Spinal cord (tissue), 10 donors: ENCODE measurements at places on chromosomes 5 and 9.

DNA sequence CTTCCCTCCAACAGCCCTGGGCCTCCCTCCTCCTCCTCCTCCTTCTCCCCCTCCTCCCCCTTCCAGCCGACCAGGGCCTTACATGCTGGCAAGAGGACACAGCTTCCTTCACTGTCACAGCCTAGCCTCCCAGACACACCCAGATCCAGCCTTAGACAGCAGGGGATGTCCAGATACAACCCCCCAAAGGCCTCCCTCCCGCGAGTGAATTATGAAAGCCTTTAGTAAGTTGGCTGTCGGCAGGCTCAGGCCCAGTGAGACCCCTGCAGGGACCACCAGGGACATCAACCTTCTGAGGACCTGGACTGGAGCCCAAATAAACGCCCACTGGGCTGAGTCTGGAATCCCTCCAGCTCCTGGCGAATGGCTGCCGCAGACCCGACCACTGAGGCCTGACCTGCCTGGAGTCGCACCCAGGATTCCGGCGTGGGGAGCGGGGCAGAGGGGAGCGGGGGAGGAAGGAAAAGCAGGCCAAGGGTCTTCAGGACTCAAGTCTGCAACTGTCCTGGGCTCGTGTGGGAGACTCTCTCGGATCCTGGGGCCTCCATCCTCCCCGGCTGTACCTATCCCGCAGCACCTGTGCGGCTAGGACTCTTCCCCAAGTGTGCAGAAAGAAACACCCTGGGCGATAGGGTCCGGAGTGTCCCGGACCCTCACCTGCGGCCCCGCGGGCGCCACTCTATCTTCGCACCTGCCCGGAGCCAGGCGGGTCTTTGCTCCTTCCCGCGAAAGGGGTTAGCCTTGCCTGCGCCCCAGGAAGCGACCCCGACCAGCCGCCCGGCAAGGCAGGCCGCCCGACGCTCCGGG is 705 bp downstream of the SEPTIN8 start:
- DNase-seq, result no peak

DNA sequence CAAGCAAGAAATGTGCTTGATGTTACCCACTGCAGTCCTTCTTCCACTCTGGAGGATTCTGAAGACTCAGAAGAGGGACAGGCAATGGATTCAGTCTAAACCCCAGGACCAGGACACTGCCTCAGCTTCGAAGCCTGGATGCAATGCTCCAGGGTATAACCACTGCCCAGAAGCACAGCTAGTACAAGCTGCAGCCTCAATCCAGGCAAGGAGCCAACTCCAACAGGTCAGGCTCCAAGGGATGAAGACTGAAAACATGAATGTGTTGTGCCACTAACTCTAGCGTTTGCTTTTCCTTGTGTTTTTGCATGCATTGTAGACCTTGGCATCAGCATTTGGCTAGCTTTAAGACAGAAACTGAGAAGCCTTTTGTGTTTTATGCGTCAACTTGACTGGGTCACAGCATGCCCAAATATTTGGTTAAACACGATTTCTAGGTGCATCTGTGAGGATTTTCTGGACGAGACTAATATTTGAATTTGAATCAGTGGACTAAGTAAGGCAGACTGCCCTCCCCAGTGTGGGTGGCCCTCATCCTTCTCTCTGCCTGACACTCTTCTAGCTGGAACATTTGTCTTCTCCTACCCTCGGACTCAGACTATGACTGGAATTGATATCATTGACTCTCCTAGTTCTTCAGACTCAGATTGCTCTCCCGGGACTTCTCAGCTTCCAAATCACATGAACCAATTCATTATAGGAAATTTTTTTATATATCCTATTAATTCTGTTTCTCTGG is 20.5 kb upstream of the GPX3 start:
- no peak for DNase-seq

- no peak for DNase-seq
Observed at GRCh38 chr5:149915392-149916260, 29.0 kb downstream of the PDE6A start.

GRCh38 chr9:127223266-127223665 is 41.3 kb upstream of the GARNL3 start:
- no peak for DNase-seq

DNA sequence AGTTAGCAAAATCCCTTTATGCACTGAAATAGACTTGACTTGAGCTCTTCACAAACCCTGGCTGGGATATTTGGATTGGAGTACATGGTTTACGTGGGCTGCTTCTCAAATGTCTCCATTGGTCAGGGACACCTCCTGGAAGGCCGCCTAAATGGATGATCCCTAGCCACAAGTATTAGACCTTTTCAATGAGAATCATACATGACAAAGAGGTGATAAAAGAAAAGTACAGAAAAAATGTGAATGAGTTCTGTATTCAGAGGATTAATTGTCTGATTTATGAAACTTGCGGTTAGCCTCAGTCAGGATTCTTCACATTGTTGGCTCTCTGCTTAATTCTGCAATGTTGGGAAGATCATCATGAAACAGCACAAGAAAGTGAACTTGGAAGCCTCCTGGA is 752.8 kb upstream of the ADAMTS16 start:
- DNase-seq, result no peak

DNA sequence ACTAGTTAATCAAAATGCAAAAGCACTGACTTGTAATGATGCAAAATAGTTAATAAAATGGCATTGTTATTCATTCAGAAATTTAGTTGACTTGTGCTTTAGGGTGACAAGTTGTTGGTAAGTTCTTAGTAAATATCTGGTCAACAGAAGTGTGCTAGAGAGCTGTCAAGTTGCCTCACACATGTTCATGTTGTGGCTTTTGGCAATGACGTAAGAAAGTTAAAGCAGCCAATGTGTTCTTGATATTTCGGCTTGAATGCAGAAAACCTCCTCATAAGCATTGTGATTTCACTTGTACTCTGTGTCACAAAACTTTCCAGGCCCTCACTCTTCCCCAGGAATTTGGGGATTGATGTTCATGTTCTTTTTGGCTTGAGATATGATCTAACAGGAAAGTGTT is 626.7 kb downstream of the PRR16 start:
- no peak for DNase-seq

DNA sequence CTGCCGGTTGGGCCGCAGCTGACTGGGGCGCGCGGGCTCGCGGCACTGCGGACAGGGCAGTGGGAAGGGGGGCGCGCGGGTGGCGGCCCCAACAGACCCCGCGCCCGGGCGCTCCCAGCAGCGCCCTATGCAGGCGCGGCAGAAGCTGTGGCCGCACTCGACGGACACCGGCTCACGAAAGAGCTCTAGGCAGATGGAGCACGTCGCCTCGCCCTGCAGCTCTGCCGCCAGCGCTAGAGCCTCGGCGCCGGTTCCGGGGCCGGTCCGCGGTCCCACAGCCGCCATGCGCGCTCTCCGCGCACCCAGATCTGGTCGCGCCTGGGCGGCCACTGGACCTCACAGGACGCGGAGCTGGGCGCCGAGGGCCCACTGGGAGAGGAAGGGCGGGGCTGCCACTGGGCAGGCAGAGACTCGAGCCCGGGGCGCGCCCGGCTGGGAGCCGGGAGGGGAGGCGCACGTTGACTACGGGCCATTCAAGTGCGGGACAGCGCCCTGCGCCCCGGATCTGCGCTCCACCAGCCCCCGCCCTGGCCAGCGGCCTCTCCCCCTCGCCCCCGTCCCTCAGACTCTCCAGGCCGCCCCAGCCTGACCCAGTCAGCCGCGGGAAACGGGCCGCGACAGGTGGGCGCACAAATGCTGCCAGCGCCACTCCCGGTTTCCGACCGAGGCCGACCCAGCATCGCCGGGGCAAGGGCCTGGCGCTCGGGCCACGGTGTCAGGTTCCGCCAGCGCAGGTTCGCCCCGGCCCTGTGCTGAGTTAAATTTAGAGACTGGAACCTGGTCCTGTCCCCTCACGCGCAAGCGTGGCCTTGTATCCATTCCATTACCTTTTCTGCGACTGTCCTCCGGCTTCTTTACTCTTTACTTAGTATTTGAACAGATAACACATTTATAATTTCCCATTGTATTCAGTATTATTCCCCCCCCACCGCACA is at the start of gene TRIM7:
TSS of gene TRIM7 (minus strand) at position 371 of the 935 bp plus-strand sequence. CDS start at position 285, 86 bp downstream.
- DNase-seq, result no peak

DNA sequence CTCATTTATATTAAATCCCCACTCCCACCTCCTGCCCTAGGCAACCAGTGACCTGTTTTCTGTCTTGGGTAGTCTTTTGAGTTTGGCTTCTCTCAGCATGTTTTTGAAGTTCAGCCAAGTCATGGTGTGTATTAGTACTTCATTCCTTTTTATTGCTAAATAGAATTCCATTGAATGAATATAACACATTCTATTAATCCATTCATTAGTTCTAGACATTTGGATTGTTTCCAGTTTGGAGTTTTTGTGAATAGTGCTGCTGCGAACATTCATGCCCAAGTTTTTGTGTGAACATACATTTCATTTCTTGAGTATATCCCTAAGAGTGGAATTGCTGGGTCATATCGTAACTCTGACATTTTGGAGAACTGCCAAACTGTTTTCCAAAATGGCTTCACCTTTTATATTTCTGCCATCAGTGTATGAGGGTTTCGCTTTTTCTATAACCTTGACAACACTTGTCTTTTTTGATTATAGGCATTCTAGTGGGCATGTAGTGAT is 2.7 kb downstream of the ZNF346 start:
- DNase-seq, result no peak

DNA sequence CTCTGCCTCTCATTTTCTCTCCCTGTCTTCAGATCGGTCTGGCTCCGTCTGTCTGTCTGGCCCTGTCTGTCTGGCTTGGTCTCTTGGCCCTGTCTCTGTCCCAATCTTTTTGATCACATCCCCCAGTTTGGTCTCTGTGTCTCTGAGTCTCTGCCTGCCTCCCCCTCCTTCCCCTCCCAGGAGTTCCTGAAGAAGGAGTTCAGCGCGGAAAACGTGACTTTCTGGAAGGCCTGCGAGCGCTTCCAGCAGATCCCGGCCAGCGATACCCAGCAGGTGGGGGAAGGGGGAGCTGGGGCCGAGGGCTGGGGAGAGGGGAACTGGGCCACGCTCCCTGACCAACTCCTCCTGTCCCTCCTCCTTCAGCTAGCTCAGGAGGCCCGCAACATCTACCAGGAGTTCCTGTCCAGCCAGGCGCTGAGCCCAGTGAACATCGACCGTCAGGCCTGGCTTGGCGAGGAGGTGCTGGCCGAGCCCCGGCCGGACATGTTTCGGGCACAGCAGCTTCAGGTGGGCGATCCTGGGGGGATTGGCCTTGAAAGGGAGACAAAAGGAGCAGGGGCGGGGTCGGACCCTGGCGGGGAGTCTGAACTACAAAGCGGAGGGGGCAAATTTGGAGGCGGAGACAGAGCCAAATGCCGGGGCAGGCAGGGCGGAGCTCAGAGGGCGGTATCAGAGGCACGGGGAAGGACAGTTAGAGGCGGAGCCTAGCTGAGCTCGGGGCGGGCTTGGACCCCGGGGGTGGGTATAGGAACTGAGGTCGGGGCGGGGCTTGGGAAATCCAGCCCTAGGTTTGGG is 9.0 kb downstream of the RGS14 start:
- no peak for DNase-seq

- DNase-seq, result no peak
Observed at GRCh38 chr9:108069991-108070390, 580.4 kb upstream of the KLF4 start.

- no peak for DNase-seq
Observed at GRCh38 chr5:95647886-95648860, 1.6 kb downstream of the RFESD start.

GRCh38 chr5:154740483-154740882 is 14.7 kb upstream of the LARP1 start:
- no peak for DNase-seq

DNA sequence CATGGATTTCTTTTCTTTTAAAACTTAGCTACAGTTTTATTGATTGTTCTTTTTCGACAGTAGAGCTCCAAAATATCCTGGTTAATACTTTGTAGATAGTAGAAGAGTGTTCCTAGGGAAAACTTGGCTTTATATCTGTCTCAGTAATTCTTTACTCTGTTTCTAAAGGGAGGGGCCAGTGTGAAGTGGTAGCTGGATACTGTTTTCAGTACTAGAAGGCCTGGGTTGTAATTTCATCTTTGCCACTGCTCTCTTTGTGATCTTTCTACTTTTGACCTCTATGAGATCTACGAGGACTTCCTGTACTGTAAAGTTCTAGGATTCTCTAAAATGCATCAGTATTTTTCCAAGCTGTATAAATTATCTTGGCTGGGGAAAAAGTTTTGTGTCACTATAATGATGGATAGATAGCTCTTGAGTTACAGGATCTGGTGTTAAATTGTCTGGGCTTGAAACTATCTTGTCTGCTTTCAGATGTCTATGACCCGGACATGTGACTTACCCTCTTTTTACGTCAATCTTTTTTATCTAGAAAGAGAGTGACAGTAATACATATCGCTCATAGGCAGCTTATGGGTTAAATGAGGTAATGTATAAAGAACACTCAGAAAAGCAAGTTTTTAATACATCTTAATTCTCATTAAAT is 53.6 kb downstream of the PRR16 start:
- DNase-seq, result no peak

DNA sequence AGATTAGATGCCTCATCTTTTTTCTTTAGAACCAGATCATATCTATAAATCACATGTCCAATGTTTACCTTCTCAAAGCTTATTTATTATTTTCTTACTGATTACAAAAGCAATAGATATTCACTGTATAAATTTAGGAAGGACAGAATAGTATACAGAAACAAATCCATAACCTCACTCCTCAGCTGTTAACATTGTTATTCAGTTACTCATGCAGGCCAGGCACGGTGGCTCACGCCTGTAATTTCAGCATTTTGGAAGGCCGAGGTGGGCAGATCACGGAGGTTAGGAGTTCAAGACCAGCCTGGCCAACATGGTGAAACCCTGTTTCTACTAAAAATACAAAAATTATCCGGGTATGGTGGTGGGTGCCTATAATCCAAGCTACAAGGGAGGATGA is 15.3 kb downstream of the STOM start:
- no peak for DNase-seq

GRCh38 chr5:115349001-115349817 is 52.8 kb upstream of the CCDC112 start:
- no peak for DNase-seq

DNA sequence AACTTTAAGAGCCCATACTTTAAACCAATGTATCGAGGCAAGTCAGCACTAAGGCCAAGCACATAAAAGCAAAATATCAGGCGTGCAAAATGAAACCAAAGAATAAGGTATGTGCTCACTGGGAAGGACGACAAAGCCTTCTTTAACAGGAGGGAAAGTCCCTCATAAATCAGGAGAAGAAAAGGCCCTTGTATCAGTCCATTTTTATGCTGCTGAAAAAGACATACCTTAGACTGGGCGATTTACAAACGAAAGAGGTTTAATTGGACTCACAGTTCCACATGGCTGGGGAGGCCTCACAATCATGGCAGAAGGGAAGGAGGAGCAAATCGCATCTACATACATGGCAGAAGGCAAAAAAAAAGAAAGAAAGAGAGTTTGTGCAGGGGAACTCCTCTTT is 68.9 kb downstream of the UBE2QL1 start:
- DNase-seq, result no peak

- DNase-seq, result peak; percentile 55
Observed at GRCh38 chr5:107878661-107879060, 207.9 kb upstream of the EFNA5 start.
